WERI-Rb-1 (cell line): ENCODE measurements at places on chromosomes 16 and 17.
A peak's percentile ranks its signal among the peaks of the same experiment; 100 is the strongest.

DNA sequence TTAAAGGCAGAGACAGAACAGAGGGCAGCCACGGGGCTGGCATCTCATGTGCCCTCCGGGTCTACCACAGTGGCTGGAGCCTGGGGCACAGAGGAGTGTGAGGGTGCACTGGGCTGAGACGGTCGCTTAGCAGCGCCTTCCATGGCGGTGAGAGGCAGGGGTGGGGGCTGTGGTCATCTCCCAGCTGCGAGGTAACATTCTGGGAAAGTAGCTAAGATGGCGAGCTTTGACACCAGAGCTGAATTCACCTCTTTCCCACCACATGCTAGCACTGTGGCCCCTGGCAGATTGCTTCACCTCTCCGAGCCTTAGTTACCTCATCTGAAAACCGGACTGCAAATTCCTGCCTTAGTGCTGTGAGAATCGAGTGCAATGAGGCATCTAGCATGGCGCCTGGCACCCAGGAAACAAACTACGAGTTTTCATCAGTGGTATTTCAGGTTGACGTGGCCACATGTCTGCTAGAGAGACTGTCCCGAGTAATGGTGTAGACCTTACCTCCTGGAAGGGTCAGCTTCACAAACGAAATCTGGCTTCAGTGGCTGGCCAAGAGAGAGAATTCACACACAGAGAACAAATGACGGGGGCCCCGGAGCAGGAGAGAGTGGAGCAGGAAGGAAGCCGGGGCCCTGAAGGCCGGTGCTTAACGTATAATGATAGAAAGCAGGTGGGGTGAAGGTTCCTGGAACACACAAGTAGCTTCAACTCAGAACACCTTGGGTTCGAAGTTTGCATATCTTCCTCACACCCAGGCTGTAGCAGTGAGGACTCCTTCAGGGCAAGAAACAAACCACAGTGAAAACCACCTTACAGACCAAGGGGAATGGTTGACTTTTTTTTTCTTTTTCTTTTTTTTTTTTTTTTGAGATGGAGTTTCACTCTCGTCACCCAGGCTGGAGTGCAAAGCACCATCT, 63.9 kb upstream of the RPH3AL start:
- DNase-seq, result no peak

DNA sequence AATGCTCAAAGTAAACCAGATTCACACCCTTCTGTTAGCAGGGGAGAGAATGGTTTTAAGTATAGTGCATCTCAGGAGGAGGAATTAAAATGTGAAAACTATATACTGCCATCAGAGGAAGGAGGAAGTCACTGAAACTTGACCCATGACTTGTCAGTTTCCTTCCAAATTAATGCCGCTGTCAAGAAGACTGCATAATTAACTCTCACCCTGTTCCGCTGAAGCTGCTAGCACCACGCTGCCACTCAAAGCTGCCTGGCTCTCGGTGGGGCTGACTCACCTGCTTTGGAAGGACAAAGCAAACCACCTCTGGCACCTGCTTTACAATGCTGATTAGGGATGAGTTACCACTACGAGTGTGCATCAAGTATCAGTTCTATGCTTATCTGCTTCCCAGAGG, 37.8 kb upstream of the ULK2 start:
- DNase-seq, result no peak

DNA sequence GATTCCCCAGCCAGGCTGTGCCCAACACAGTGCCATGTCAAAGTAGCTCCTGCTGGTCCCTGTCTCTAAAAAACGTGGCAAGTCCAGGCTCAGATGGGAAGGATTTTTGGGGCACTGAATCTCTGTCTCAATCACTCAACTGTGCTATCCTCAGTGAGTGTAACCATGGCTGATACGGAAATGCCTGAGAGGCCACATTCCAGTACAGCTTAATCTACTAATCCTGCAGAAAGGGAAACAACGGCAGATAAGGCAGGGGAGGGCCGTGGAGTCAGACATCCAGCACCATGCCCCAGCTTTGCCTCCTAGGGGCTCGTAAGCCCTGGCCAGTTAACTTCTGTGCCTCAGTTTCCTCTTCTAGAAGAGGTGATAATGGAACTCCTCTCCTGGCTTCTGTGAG, 251.7 kb downstream of the CPPED1 start:
- peak; percentile 12 for DNase-seq

- no peak for DNase-seq
These were observed 9.6 kb downstream of the IL32 start for GRCh38 chr16:3074860-3075522.

DNA sequence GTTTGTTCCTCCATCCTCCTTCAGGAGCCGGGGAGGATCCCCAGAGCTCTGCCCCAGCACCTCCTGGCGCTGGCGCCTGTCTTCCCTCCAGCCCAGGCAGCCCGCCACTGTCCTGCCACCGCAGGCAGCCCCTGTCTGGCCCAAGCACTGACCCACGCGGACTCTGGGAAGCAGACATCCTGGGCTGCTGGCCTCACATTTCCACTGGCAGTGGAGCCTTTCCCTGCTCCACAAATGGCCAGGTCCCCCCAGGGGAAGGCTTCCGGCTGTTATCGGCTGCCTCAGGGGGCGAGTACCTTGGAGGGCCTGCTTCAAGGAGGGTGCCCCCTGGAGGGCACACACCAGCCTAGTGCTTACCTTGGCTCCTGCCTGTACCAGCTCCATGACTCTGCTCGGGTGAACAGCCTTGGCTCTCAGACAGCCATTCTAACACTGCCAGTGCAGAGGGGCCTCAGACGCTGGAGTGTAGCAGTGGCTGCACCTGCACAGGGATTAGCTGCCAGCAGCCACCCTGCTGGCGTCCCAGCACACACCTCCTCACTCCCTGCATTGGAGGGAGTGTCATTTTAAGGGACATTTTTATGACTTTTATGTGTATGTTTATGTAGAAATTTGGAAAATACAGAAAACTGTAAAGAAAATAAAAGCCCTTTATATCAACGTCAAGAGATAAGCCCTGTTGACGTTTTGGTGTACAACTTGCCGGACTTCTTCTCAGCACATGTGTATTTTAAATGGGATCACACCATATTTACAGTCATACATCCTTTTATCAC, 21.0 kb downstream of the ACE start:
- peak; percentile 76 for DNase-seq

DNA sequence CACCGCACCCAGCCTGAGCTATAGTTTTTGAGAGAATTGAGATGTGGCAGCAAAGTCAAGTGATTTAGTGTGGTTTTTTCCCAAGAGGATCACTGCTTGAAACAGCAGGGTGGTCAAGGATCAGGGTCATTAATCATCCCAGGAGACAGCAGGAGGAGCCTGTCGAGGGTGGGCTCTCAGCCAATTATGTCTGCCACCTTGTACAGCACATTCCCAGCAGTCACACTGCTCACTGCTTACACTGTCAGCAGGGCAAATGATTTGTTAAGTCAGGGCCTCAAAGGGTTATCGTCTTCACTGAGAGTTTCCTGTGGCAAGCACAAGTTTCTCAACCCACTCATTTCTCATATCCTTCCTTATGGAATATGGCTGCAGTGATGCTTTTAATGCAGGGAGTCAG, 13.2 kb downstream of the B3GNT9 start:
- DNase-seq, result peak; percentile 66

DNA sequence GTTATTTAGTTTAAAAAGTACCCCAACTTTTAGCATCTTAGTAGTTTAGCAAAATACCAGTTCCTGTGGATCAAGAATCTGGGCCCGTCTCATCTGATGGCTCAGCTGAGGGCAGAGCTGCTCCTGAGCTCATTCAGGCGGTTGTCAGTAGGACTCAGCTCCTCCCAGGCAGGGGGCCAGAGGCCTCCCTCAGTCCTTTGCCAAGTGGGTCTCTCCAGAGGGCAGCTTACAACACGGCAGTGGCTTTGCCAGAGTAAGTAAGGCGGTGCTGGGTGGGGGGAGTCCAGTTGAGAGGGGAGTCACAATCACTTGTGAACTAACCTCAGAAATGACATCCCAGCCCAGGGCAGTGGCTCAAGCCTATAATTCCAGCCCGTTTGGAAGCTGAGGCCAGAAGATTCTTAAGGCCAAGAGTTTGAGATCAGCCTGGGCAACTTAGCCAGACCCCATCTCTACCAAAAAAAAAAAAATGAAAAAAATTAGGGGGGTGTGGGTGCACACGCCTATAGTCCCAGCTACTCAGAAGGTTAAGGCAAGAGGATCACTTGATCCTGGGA, 81.5 kb upstream of the MED9 start:
- DNase-seq, result no peak

GRCh38 chr17:76309461-76309860, 1.4 kb upstream of the QRICH2 start:
- no peak for DNase-seq

- no peak for DNase-seq
These were observed 1.8 kb downstream of the CCL22 start for GRCh38 chr16:57360321-57360935.

DNA sequence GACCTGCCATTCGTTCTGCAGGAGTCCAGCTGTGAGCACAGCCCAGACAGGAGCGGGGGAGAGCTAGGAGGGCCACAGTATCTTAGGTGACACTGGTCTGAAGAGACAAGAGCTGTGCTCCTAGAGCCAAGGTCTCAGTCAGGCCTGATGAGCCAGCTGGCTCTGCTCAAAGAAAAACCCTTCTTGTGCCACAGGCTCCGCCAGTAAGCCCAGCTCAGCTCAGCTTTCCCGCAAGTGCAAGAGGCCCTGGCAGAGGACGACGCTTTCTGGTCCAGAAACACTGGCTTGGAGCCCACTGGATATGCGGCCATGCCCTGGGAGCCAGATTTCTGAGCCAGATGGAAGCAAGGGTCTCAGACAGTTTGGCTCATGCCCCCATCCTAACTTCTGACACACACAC, 23.9 kb downstream of the PEMT start:
- no peak for DNase-seq

GRCh38 chr16:87747626-87748414, 18.0 kb downstream of the KLHDC4 start:
- DNase-seq, result no peak

GRCh38 chr17:13638855-13639458, 37.2 kb upstream of the HS3ST3A1 start:
- DNase-seq, result no peak

DNA sequence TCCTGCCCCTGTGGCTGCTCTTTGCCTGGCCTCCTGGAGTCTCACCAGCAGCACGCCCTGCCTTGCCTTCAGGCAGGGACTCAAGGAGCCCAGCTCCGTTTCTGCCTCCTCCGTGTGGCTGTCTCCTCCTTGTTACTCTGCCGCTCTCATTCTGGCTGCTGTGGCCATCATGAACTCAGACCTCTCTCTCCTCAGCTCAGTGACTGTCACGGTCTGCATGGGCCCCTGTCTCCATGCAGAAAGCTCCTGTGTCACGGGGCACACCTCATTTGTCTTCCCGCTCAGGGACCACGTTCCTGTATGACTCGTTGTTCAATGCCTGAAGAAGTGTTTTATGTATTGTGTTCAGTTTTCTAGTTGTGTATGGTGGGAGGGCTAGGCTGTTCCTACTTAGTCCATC, 25.3 kb downstream of the RPTOR start:
- DNase-seq, result no peak

DNA sequence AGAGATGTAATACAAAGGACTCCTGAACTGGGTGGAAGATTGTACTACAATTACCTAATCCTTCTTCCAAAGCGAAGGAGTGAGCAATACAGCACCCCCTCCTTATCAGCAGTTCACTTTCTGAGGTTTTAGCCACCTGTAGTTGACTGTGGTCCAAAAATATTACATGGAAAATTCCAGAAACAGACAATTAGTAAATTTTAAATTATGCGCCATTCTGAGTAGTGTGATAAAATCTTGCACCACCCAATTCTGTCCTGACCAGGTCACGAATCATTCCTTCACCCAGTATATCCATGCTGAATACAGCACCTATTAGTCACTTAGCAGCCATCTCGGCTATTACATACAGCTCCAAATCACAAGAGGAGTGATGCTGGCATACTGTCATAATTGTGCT, 23.2 kb downstream of the VPS53 start:
- DNase-seq, result no peak

DNA sequence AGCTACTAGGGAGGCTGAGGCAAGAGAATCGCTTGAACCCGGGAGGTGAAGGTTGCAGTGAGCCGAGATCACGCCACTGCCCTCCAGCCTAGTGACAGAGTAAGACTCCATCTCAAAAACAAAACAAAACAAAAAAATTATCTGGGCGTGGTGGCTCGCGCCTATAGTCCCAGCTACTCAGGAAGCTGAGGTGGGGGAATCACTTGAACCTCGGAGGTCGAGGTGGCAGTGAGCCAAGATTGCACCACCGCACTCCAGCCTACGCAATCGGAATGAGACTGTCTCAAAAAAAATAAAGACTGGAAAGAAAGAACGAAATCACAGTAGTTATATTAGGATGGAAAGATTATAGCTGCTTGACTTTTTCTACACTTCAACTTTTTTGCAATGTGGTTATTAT, 18.9 kb downstream of the COG1 start:
- no peak for DNase-seq

- DNase-seq, result no peak
These were observed 13.2 kb downstream of the XYLT2 start for GRCh38 chr17:50359005-50359699.

- DNase-seq, result no peak
These were observed 23.8 kb downstream of the NLRP1 start for GRCh38 chr17:5560361-5560988.

- DNase-seq, result no peak
These were observed 19.9 kb downstream of the NQO1 start for GRCh38 chr16:69706256-69706974.

GRCh38 chr16:82231008-82231787, 61.2 kb upstream of the MPHOSPH6 start:
- DNase-seq, result no peak

DNA sequence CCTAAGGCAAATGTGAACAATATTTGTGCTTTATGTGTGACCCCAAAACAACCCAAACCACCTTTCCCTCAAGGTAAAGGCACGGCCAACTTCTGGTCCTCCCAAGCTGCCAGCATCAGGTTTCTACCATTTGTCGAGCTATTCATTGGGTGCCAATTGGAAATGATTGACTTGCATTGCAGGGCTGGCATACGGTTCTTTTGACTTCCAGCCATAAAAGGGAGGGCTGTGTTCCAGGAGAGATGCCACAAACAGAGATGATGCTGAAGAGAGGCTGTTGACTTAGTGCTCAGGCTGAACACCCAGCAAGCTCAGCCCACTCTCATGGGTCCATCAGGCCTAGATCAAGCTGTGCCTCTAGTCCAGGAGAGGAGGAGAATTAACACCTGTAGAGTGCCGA, 252.4 kb downstream of the GRIN2A start:
- DNase-seq, result no peak

- DNase-seq, result no peak
These were observed 195.2 kb downstream of the RGS9 start for GRCh38 chr17:65332375-65332774.

DNA sequence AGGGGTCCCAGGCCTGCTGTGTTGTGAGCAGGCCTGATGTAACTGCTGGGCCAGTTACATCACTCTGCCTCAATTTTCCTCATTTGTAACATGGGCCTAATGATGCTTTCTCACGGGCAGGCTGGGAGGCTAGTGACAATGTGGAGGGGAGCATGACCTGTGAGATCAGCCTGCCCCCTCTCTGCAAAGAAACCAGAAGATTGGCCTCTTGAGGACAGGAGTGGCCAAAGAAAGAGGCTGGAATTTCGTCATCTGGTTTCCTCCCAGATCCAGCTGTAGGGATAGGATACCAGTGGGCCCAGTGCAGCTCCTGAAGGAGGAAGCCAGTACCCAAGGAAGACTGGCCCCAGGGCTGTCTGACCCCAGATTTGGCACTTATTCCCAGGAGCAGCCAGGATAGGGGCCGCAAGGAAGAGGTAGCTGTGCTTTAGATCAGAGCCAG, 615 bp upstream of the SREBF1 start:
- no peak for DNase-seq

- DNase-seq, result no peak
These were observed 17.0 kb downstream of the SOX8 start for GRCh38 chr16:998615-999014.

- DNase-seq, result no peak
These were observed 293.1 kb downstream of the HS3ST3B1 start for GRCh38 chr17:14593956-14594355.
